T-cell (primary cell): ENCODE measurements at places on chromosomes 12 and 14.

DNA sequence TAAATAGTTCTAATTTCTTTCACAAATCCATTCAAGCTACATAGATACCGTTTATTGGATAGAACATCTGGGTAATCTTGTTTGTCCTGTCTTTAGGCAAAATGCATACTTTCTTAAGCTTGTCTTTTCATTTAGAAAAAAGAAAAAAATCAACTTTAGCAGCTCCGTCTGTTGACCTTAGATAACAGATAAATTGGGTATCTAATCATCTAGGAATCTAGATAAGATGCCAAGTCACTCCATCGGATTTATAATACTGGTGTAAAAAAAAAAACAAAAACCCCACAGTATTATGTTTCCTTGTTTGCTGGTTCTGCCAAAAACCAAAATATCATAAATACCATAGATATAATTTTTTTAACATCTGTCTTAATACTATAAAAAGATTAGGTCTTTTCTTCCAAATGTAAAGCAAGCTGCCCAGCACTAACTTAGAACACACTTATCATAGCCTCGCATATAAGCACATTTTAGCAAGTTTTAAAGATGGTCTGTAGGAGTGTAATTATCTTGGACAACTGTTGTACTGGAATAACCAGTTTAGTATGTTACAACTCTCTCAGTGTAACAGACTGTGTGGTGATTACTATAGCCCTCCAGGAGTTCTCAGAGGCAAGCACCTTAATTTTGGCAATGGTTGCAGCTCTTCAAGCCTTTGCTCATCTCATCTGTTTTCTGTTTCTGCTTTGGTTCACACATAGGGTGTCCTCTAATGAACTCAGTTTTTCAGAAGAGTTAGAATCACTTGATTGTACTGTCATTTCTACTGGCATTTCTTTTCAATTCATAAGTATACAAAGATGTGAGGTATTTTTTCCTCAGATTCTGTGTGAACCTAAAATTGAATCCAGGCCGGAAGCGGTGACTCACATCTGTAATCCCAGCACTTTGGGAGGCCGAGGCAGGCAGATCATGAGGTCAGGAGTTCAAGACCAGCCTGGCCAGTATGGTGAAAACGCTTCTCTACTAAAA, 83.1 kb downstream of the ANO6 start:
- no peak for DNase-seq

DNA sequence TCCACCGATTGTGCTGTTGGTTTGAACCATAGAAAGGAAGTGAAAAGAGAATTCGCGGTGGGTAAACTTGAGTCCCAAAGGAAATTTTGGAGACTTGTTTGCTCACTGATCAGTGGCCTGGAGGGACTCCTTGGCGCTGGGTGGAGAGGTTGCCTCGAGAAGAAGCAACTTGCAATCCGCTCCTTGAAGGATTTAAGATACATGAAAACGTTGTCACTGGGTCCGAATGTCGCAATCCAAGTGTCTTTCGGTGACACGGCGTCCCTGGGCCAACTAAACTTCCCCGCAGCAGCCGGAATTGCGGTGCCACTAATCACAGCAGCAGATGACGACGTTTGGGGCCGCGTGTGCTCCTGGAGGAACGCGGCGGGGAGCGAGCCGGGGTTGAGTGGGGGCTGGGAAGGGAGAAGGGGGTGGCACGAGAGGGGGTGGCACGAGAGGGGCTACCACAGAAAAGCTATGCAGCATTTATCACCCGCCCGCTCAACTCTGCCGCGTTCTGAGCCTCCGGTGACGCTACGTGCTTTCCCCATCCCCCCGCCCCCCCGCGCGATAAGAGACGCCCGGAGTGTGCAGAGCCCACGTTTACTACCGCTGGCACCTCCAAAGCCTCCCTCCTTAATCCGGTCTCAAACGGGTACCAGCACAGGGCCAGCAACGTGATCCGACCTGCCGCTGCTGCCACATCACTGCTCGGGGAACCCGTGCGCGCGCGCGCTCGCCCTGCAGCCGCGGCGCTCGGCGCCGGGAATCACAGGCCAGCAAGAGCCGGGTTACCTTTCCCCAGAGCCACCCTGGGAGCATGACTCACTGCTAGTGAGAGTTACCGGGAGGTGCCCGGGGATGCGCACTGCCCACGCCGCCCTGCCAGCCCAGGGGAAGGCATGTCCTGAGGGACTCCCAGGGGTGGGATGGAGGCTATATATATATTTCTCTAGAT, 833 bp upstream of the BHLHE41 start:
- DNase-seq, result no peak

DNA sequence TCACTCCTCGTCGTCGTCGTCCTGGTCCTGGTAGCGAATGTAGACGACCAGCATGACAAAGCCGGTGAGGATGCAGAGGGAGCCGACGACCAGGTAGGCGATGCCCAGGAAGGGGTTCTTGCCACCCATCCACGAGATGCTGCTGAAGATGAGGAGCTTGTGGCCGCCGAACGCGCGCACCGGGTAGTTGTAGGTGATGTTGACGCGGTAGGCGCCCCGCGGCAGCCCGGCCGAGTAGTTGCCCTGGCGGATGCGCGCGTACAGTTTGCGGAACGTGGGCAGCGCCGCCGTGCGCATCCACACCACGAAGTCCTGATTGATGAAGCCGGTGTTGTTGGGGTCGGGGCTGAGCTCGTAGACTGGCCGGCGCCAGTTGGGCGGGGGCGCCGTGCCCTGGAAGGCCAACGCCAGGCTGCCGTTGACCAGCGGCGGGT, 1.0 kb downstream of the TMEM30B start:
- DNase-seq, result peak; percentile 14

- DNase-seq, result no peak
Measured at GRCh38 chr14:22384167-22384549, 204.9 kb downstream of the DAD1 start.

DNA sequence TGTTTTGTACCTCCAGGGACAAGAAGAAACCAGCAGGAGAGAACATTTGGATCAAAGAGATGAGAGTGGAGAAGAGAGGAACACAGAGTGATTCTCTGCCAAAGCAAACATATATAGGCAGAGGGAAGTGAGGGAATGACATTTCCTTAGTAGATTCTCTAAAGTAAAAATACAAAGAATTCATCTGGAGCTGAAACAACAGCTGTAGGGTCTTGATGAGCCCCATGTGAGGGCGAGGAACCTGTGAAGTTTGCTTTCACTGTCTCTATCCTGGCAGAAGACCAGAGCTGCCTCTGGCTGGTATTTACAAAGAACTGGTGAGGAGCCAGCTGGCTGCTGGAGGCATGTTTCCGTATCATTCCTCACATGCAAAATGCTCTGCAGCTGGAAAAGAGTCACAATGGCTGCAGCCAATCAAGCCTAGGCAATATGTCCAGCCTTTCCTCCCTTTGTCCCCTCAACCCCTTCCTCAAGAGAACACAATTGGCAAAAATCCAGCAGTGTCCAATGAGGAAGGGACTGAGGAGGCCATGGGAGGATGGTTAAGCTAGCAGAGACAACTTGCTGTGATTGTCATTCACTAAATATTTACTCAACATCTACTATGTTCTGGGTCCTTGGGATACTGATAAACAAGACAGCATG, 122.5 kb downstream of the PHLDA1 start:
- DNase-seq, result no peak

GRCh38 chr12:56628671-56629458, 1.3 kb downstream of the BAZ2A start:
- peak; percentile 79 for DNase-seq

- no peak for DNase-seq
Measured at GRCh38 chr14:54838931-54839512, 63.6 kb downstream of the GCH1 start.

GRCh38 chr12:6778217-6778573, 5.9 kb downstream of the LAG3 start:
- no peak for DNase-seq

DNA sequence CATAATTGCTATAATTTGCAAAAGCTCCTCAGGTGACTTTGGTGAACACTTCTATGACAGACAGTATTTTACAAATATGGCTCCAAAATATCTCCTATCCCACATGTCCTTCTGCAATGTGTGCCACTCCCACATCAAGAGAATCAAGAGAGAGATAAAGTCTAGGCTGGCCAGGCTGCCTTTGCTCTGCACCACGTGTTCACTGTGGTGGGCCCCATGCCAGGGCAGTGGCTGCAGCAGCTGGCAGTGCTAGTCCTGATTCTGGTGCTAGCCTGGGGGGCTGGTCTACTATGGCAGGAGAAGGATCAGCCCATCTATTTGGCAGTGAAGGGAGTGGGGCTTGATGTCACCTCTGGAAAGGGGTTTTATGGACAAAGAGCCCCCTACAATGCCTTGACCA, 86.3 kb downstream of the DRAM1 start:
- DNase-seq, result no peak
